ENCODE measurements at places on chromosomes 5 and 9.

- no peak for DNase-seq
Measured at GRCh38 chr5:44048276-44048984, 340.8 kb downstream of the FGF10 start.

GRCh38 chr9:128068386-128069205 lies 564 bp downstream of the SLC25A25 start:
- no peak for DNase-seq

GRCh38 chr5:40689438-40689837 lies 9.7 kb downstream of the PTGER4 start:
- DNase-seq: no peak

- DNase-seq: no peak
Measured at GRCh38 chr5:37165761-37166160, 83.4 kb downstream of the CPLANE1 start.

DNA sequence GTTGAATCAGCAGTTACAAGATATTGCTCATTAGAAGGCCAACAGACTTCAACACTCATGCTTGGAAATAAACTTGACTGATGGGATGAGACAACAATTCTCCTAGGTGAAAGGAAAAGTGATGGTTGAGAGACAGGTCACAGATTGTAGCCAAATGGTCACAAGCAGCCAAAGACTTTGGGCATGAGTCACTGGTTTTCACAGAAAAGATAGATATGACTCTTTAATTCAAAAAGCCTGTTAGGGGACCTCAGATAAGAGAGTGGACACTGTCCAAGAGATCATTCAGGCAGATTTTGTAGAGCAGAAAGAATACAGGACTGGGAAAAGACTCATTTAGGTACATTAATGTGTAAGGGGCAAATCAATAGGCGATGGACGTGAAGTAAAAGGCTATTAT lies 982.5 kb downstream of the MAT2B start:
- DNase-seq: no peak

- DNase-seq: no peak
Measured at GRCh38 chr5:179126506-179126991, 66.4 kb downstream of the ZNF354C start.

Measured in activated T-helper 1 cell treated with anti-CD3 and anti-CD28 coated beads, Interleukin-2, amount 50 U/mL, for 16 hours (primary cell).